ENCODE measurements at places on chromosomes 2 and 18.

DNA sequence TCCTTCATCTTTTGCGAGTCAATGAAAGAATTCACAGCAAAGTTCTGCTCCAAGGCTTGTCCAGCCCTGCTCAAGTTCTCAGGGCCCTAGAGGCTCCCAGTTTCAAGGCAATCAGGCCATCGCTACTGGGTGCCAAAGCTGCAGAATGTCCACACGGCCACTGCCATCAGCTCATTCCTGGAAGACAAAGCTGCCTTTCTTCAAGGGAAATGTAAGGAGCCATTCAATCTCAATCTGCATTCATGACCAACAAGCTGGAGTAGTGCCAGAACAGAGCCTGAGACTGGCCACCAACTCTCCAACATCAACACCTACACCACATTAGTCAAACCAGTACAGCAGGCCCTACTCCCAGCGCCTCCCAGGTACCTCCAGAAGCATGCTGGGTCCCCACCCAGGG lies 202.2 kb downstream of the TCF4 start:
- no peak for DNase-seq

DNA sequence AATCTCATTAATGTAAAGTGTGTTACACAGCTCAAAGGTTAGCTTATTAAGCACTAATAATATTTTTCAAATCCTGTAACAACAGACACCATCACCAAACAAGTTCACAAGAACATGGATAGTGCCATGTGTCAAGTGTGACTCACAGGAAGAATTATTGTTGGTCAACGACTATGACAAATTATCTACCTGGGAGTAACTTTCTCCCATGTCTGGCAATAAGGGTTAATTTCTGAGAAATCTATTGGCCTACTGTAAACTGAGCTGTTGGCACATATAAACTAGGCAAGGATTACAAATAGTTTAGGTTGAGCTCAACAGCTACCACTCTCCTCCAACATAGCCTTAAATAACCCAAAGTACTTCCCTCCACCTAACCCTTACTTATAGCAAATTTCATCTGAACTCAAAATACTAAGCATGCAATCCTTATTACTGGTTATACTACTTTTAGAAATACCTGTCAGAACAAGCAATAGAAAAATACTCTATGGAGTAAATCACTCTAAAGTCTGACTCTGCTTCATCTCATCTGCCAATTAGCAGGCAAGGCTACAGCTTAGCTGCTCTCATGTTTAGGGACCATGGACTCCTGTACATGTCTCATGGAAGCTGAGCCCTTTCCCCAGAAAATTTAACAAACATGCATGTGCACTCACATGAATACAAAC lies 223.0 kb downstream of the NBAS start:
- no peak for DNase-seq

DNA sequence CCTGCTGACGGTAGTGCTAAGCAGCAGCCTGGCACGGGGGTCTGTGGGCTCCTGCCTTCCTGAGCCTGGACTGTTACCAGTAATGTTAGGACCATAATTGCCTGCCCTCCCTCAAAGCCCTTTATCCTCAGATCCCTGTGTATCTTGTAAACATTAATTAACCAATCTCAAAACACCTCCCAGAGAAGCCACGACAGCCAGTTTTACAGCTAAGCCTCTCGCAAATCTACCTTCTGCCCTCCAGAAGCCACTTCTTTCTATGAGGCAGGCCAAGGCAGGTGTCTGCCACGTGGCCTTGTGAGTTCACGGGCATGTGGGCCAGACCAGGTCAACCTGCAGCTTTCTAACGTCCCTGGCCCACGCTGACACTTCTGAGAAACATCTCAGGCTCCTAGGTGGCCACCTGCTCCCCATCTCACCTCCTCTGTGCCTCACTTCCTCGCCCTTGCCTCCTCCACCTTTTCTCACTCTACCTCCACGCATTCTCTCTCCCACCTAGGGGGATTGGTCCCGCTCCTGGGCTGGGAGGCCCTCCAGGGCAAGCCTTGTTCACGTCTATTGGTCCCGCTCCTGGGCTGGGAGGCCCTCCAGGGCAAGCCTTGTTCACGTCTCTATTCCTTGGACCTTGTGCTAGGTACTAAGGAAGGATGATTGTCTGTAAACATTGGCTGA lies 64.3 kb downstream of the EDAR start:
- DNase-seq: no peak

DNA sequence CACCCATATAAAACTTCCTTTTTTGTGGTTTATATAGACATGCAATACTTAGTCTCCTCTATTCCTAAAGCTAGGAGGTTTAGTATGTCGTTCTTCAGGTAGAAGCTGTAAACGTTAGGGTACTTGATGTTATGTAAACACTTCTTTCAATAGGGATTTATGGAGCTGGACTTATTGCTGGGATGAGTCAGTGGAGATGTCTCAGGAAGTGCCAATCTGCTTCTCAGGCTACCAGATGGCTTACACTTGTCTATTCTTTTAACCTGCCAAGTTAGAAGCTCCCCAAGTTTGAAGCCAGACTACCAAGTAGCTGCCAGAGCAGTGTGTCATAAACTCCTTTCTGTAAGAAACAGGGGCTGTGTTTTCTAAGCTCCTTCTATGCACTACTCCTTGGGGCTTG lies 756.5 kb upstream of the LRRTM1 start:
- DNase-seq: no peak

GRCh38 chr2:133884739-133885381 lies 316.6 kb upstream of the NCKAP5 start:
- DNase-seq: no peak

DNA sequence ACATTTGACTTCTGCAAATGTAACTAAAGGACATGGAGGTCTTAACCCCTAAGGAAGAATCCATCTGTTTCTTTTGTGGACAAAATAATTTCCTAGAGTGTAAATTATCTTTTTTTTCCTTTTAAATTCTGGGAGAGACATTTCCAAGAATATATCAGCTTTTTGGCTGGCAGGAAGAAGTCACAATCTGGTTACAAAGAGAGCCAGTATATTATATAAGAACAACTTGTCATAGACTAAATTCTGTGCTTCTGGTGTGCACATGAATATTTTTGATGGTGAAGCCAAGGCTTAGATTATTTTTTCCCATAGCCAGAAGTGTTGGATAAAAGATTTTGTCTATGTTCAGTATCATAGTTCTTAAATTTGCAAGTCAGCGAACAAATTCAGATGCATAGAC lies 500.6 kb downstream of the XIRP2 start:
- no peak for DNase-seq

DNA sequence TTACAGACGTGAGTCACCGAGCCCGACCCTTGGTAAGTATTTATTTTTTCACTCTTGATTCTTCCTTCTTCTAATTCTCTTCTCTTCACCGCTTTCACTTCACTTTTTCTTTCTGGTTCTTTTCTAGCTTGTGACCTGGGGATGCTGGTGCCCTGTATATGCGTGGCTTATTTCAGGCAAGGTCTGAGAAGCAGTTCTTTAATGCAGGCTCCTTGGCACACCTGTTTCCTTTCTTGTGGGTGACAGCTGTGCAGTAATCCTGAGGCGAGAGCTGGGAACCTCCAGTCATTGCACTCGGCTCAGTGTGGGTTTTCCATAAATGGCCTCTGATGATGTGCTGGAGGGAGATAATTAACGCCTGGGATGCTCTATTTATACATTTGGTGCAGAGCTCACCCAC lies 193.8 kb downstream of the TSN start:
- DNase-seq: no peak

DNA sequence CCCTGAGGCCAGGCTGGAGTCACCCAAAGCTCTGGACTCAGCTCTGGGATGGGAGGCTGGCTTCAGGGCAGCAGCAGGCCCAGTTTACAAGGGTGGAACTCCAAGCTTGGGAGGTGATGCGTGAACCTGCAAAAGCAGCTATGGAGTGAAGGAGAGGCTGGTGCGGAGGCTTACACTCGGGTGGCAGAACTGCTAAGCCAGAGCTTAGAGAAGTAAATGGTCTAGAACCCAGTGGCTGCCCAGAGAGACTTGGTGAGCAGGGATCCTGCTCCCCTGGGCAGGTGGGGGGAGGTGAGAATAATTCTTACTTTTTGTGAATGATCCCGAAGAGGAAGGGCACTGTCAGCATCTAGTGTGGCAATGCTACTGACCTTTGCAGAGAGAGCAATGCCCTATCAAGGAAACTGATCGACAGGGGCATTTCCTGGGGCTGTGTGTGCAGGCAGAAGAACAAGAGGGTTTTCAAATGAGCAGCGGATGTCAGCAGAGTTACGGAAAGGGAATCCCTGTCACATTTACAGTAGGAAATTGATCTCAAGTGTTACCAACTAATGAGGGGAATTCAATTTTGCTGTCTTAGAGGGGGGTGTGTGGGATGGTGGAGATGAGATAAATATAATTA lies 80.4 kb downstream of the TGFA start:
- no peak for DNase-seq

DNA sequence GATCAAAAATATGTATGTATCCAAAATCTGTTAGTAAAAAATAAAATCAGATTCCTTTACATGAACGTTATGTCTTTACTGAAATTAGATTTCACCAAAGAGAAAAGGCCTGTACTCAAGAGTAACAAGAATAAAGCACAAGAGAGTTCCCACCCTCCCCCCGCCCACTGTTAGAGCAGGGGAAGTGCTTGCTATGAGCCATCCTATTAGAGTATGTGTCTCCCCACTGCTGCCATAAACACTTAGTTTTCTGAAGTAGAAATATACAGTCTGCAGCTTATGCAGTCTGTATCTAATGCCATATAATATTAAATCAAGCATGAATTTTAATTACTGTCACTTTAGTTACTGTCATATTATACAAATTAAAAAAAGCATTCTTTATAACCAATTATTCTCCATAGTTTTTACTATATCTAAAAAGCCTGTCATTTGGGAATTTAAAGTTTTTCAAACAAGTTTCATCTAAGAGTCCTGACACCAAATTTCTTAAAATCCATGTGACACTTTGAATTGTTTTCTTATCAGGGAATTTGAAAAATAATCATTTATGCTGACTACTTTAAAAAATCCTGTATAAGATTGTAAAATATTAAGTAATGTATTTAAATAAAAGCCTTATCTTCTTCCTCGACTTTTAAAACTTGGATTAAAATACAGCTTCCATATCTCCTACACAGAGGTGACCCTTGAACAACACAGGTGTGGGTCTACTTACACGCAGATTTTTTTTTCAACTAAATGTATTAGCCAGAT lies 51.8 kb upstream of the GPR75 start:
- DNase-seq: no peak

- DNase-seq: no peak
Observed at GRCh38 chr2:80326214-80326613, 21.7 kb upstream of the LRRTM1 start.

DNA sequence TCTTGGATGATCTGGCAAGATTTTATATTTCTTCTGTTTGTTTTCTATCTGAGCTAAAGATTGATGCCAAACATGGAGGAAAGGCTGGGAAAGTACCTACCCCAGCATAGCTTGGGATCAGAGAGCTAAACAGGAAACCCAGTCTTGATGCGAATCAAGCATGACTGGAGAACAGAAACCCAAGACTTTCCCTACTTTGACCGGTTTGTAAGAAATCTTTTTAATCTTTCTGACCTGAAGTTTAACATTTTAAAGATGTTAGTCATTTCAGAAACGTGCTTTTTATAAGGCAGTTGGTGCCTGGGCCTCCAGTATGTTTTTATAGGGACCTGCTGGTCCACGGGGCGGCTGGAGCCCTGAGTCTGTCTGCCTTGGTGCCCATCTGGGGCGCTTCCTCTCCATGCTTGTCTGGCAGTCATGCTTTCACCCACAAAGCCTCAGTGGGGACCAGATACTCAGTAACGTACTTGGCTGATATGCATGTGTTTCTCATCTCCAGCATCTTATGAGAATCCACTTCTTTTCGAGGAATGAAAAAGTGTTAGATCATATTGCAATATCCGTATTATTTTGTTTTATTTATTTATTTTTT lies 266.5 kb downstream of the PTGR3 start:
- DNase-seq: no peak

GRCh38 chr18:25726298-25726697 lies 364.1 kb downstream of the SS18 start:
- no peak for DNase-seq

- no peak for DNase-seq
Observed at GRCh38 chr2:131153529-131153928, 48.4 kb downstream of the PLEKHB2 start.

DNA sequence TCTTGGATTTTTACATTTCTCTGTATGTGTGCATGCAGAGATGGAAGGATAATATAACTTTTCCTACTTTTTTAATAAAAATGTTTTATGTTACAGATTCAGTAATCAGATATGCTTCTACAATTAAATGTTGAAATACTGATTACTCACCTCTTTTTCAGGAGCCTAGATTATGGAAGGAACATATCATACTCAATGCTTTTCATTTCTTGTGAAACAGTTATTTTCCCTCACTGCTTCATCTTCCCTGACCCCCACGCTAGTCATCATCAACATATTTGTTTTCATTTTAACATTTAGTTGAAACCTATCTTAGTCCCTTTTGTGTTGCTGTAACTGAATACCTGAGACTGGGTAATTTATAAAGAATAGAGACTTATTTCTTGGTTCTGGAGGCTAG lies 190.7 kb downstream of the WDR7 start:
- no peak for DNase-seq

GRCh38 chr2:211453311-211453887 lies 897.0 kb downstream of the CPS1 start:
- no peak for DNase-seq

- no peak for DNase-seq
Observed at GRCh38 chr18:53408271-53408670, 816.2 kb downstream of the MBD2 start.

DNA sequence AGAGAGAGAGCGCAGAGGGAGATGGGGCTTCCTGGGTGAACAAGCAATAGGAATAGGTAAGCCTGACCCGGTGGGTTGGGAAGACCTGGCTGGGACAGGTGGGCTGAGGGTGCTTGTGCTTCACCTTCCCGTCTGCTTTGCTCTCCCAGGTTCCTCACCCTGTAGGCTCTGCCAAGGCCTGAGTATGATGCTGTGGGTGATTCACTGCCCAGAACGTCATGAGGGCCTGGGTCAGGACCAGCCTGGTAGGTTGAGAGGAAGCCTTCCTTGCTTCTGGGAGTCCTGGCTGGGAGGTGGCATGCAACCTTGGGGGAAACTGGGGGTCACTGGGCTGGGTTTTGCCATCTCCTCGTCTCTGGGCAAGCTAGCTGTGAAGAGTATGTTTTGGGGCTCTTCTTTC lies 220.2 kb upstream of the APCDD1 start:
- no peak for DNase-seq

DNA sequence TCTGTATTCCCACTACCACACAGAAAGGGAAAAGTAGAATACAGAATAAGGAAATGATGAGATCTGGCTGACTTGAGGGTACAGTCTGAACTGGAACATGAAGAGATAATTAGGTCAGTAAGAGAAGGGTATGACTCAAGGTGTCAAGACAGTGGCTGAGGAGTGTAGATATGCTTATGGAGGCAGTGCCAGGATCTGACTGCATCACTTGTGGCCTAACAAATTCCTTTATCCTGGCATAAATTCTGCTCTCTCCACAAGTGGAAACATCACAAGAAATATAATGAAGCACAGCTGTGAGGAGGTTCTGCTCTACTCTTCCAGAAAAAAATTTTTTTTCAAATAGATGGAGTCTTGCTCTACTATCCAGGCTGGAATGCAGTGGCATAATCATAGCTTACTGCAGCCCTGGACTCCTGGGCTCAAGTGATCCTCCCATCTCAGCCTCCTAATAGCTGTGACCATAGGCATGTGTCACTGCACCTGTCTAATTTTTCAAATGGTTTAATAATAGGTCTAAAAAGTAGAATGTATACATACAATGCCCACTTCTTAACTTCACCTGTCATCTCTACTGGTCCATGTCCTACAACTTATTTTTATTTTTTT lies 85.3 kb downstream of the C2orf74 start:
- no peak for DNase-seq

- DNase-seq: peak; percentile 48
Observed at GRCh38 chr2:26018184-26019055, 15.5 kb upstream of the RAB10 start.
